ENCODE measurements at places on chromosomes 12 and 14. TPM values are rescaled to one million over a fixed set of nuclear protein-coding genes. Genes with fewer than 3 reads are reported as not detected.

Gene MBD6
- total RNA-seq: 2.0 TPM

Gene SLC39A2
- not detected for total RNA-seq

Gene GPR84
- 0.16 TPM for total RNA-seq

Gene TIMELESS
- total RNA-seq: 10.9 TPM

Gene IQSEC3
- 4.5 TPM for total RNA-seq

Gene TAS2R13
- 8.3 TPM for total RNA-seq

Gene CPNE6
- total RNA-seq: 10.8 TPM

Gene IFNG
- not detected for total RNA-seq

Measured in occipital lobe (tissue), 3 donors.